ENCODE measurements at places on chromosomes 7 and 10. TPM values are rescaled to one million over a fixed set of nuclear protein-coding genes. Genes with fewer than 3 reads are reported as not detected.

DNA sequence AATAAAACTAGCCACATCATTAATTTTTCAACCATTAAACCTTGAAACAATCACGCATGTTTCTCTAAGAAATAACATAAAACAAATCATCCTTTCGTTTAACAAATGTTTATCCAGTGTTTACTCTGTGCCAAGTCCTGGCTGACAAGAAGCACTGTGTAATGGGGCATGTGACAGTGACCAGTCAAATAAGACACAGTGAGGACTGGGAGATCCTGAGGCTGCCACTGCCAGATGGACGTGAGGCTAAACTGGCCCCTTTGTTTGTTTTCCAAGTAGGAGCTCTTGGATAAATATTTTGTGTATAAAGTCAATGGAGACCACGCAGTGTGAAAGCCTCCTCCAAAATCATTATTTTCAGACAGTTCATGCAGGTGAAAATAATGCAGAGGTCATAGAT lies 626.2 kb downstream of the SUGCT start:
- no peaks in the 10 kb centered on the region for H3K4me1 ChIP-seq
- no peak overlapping the region for H3K27ac ChIP-seq
- H3K27me3 ChIP-seq = no peaks in the 10 kb centered on the region
- DNase-seq = no peak
- no peaks in the 10 kb centered on the region for H3K36me3 ChIP-seq

DNA sequence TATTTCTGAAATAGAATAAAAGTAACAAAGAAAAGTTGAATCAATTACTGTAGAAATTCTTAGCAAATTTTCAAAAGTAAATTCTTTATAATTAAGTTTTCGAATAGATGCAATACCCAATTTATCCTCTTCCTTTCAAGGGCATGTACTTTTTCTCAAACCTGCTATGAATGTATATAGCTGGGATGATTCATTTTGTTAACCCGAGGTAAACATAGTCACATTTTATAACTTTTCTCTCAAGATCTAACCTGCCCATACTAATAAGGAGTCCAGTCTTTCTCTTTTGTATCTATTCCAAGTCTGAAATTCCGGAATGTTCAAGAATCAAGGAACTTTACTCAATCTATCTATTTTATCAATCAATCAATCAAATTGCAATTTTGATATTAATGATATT lies 1072.9 kb downstream of the REEP3 start:
- no peaks in the 10 kb centered on the region for H3K27me3 ChIP-seq
- no peak for DNase-seq

The FAM241B gene
- 7.6 TPM for total RNA-seq

The SPDYE2 gene
- 0.50 TPM for total RNA-seq

DNA sequence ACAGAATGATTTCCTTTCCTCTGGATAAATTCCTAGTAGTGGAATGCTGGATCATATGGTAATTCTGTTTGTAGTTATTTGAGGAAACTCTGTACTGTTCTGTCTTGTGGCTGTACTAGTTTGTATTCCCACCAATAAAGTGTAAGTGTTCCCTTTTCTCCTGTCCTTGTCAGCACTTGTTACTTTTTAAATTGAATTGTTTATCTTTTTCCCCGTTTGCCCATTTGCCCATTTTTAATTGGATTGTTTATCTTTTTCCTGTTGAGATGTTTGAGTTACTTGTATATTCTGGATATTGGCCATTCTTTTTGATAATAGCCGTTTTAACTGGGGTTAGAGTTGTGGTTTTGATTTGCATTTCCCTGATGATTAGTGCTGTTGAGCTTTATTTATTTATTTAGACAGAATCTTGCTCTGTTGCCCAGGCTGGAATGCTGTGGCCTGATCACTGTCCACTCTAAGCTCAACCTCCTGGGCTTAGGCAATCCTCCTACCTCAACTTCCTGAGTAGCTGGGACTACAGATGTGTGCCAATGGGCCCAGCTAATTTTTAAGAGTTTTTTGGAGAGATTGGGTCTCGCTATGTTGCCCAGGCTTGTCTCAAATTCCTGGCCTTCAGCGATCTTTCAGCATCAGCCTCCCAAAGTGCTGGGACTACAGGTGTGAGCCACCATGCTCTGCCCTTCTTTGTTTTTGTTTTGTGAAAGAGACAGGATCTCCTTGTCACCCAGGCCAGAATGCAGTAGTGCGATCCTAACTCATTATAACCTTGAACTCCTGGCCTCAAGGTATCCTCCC lies 23.0 kb downstream of the BMPR1A start:
- H3K27me3 ChIP-seq = no peaks in the 10 kb centered on the region
- H3K36me3 ChIP-seq = no peaks in the 10 kb centered on the region
- no peaks in the 10 kb centered on the region for H3K4me1 ChIP-seq
